ENCODE measurements at places on chromosomes 5 and 9.

GRCh38 chr5:57307516-57307915, 133.7 kb downstream of the GPBP1 start:
- DNase-seq, result no peak

GRCh38 chr5:177005619-177006264, 837 bp downstream of the UIMC1 start:
- DNase-seq, result peak; percentile 83

GRCh38 chr5:122229551-122229950, 82.5 kb upstream of the SNCAIP start:
- no peak for DNase-seq

DNA sequence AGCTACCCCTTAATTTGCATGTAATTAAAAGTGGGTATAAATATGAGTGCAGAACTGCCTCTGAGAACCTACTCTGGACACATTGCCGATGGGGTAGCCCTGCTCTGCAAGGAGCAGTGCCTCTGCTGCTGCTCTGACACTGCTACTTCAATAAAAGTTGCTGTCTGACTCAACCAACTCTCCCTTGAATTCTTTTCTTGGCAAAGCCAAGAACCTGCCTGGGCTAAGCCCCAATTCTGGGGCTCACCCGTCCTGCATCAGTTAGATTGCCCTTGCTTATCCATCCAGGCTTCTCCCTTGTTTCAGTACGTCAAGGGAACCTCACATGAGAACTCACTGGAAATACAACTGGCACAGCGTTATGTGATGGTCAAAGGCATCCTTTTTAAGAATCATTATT, 44.1 kb downstream of the FBXL7 start:
- DNase-seq, result no peak

DNA sequence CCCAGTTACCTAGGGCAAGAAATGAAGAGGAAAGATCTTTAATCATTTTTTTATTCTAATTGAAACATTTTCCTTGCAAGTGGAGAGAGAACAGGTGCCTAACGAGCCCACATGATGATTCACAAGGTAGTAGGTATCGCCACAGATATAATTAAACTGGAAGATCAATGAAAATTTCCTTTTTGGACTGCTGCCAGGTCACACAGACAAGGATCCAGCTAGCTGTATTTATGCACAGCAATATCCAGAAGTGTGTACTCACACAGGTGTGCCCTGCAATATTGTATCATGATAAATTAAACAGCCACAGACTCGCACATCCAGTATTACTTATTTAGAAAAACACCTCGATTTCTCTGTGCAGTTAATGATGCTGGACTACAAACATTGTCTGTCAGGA, 294.0 kb upstream of the SMARCA2 start:
- no peak for DNase-seq

GRCh38 chr5:126615286-126615685, 14.5 kb downstream of the PHAX start:
- no peak for DNase-seq

DNA sequence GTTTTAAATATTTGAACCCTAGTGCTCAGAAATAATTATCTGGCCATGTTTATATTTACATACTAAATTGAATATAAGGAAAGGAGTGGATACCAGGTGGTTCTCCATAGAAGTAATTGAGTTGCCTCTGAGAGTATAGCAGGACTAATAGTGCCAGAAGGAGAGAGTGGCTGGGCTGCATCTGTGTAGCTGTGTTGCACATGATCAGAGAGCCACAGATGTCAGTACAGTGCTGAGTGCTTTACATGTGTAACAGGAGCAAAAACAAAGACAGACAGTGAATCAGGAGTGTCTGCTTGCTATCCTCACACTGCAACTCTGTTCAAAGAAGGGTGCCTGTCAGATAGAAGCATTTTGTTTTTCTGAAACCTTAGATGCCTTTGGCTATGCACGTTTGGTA, 353.9 kb upstream of the PAPPA start:
- no peak for DNase-seq

- DNase-seq, result no peak
Observed at GRCh38 chr5:157451806-157452205, 8.2 kb upstream of the NIPAL4 start.

DNA sequence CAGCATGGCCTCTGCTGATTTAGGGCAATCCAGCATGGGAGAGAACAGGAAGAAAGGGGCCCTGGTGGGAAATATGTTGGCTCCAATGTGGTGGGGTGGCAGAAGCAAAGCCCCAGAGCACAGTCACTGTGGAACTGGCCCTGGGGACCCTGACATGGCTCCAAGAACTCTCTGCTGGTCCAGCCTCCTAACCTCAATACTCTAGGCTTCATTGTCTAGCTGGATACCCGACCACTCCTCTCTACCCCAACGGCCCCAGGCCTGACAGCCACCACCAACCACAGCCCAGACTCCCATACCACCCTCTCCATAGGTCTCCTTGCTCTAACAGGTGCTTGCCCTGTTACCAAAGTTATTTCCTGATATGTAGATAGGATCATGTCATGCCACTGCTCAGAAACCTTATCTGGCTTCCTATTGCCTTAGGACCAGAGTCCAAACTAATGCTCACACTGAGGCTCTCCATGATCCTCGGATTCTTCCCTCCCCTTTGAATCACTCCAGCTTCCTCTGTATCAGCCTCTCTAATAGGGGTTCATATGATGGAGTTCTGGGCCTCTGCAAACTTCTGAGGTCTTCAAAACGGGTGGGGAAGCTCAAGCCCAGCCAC, 12.9 kb downstream of the ACSL6 start:
- no peak for DNase-seq

DNA sequence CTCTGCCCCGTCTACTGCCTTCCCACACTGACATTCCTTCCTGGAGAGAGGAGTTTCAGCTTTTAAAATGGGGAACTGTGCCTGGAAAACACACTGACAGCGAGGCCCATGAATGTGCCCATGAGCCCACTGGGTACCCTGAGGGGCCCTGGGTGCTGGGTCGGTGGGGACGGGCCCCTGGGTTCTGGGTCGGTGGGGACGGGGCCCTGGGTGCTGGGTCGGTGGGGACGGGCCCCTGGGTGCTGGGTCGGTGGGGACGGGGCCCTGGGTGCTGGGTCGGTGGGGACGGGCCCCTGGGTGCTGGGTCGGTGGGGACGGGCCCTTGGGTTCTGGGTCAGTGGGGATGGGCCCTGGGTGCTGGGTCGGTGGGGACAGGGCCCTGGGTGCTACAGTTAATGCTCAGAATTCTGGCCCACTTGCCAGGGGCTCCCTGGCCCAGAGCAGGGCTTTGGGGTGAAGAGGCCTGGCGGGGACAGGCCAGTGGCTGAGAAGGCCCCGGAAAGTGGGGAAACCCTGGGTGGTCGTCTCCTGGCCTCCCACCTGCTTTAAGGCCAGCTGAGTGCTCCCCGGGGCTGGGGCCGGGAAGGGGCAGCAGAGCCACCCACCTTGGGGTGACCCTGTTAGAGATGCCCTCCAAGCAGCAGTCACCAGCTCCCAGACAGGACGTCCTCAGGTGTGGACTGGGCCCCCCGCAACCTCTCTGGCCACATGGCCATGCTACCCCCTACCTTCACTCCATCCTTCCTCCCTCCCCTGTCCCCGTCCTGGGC, 2.5 kb downstream of the GPSM1 start:
- DNase-seq, result no peak

GRCh38 chr5:50302815-50303490, 138.1 kb downstream of the EMB start:
- DNase-seq, result peak; percentile 75

DNA sequence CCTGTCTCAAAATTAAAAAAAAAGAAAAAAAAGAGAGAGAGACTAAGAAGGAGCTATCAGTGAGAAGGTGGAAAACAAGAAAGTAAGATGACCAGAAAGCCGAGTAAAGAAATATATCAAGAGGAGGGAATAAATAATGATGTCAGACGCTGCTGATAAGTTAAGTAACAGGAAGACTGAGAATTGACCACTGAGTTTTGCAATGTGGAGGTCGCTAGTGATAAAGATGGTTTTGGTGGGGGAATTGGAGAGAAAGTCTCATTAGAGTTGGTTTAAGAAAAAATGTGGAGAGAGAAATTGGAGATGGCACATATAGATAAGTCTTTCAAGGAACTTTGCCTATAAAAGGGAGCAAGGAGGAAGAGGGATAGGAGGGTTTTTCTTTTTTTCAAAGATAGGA, 91.9 kb downstream of the RAD23B start:
- DNase-seq, result no peak

GRCh38 chr9:94980947-94981722, 254.6 kb downstream of the AOPEP start:
- DNase-seq, result no peak

- no peak for DNase-seq
Observed at GRCh38 chr5:158809310-158809850, 290.3 kb downstream of the EBF1 start.

DNA sequence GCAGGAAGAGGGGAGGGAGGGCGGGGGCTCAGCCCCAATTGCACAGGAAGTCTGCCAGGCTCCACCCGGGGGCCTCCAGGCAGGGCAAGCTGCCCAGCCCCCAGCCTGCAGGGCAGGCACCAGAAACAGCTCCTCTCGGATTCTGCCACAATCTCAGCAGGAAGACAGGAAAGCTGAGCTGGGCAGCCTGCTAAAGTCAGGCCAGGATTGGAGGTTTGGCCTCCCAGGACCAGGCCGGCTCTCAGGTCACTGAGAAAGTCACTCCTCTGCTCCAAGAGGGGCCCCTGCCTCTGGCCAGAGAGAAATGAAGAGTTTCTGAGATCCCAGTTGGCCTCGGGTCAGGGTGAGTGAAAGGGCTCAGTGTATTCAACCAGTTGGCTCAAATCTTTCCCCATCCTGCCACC, 54.6 kb upstream of the STXBP1 start:
- peak; percentile 78 for DNase-seq

GRCh38 chr9:129696944-129697655, 31.7 kb downstream of the PRRX2 start:
- DNase-seq, result peak; percentile 77

DNA sequence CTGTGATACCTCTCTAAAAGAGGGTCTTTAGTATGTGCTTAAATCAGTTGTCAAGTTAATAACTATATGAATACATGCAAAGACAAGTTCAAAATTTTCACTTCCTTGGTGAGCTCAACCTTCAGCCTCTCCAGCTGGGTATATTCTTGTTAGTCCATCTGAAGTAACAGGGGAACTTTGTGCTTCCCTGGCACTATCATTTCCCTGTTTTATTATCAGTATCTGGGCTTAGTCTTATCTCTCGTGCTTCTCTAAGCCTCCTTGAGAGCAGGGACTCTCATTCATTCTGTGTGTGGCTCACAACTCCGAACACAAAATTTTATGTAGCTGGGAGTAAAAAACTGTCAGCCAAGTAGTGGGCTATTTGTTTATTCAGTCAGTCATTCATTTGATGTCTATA, 175.9 kb upstream of the MAP3K1 start:
- DNase-seq, result no peak

- no peak for DNase-seq
Observed at GRCh38 chr5:168359820-168360460, 68.5 kb downstream of the WWC1 start.

DNA sequence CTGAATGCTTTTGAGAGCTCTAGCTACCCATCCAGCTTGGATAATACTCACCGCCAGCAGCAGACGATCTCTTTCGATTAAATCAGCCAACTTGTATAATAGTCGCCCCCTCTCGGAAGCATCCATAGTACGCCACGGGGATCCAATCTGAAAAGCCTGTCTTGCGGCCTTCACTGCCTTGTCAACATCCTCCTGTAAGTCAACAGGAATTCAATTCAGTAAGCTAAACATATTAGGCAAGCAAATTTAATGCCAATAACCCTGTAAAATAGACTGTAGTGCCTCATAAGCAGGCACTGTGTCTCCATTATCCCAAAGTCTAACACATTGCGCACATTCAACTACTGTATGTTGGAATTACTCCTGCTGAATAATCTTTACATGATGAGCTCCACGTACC, 22.0 kb downstream of the ALDH1A1 start:
- no peak for DNase-seq

- no peak for DNase-seq
Observed at GRCh38 chr5:640461-641330, 28.6 kb downstream of the CEP72 start.

DNA sequence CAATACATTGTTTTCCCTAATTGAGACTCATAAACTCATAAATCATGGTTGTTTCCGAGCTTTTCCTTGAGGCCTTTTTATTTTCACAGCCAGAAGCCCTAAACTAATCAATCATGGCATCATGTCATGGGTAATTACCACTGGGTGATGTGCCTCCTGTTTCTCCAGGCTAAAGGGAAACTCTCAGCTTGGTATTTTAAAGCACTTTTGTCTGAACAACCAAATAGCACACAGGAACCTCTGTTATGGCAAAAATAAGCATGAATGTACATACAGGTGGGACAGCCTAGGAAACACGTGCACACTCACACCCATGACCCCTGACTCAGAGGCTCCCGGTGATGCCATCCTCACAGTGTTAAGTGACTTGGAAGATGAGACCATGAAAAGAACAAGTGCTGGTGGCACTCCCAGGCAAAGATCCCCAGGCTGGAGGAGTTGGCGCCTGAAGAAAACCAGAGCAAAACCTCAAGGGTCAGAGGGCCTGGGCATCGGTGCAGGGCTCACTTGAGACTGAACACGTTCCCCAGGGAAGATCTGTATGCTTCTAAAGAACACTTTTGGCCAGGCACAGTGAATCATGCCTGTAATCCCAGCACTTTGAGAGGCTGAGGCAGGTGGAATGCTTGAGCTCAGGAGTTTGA, 154.3 kb downstream of the ROR2 start:
- DNase-seq, result peak; percentile 18

DNA sequence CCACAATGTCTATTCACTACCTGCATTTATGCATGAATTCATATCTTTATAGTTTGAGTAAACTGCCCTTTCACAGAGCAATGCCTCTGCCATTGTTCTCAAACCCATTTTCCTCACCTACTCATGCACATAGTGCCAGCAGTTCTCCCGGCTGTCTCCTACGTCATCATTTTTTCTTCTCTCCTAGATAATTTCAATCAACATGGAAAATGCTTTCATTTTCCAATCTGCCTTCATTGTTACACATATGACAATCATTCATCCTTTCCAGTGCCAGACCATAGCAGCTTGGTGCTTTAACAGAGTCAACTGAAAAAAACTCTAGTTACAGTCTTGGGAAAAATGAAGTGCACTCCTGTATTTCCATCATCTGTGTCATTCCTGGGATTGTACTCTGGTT, 514.8 kb upstream of the CTNND2 start:
- no peak for DNase-seq

GRCh38 chr9:111926421-111926875, 29.8 kb downstream of the UGCG start:
- DNase-seq, result peak; percentile 91

DNA sequence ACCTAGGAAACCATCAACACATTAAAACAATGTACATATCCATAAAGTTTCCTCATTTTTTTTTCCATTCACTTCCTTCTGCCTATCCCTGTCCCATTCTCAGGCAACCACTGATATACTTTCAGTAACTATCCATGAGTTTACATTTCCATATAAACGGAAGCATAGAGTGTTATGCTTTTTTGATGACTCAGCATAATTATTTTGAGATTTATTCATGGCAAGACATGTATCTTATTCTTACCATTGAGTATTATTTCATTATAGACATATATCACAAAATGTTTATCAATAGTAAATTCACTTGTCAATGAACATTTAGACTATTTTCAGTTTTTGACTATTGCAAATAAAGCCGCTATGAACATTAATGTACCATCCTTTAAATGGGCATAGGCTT, 1786.8 kb upstream of the ACO1 start:
- DNase-seq, result no peak

Measured in ELR (cell line).